Breast epithelium (tissue), 4 donors: ENCODE measurements at places on chromosomes 11 and 22. TPM values are rescaled to one million over a fixed set of nuclear protein-coding genes. Genes with fewer than 3 reads are reported as not detected.

GRCh38 chr22:37806409-37807333 is 1.1 kb upstream of the GCAT start:
- H3K4me3 ChIP-seq, result peak overlapping the region; percentile 69
- H3K27ac ChIP-seq, result peak overlapping the region; percentile 98
- H3K27me3 ChIP-seq, result no peaks in the 10 kb centered on the region

- no peak overlapping the region for H3K4me3 ChIP-seq
- no peak overlapping the region for H3K27ac ChIP-seq
- no peaks in the 10 kb centered on the region for H3K36me3 ChIP-seq
Measured at GRCh38 chr11:1470681-1471611, 15.6 kb downstream of the MOB2 start.

The CD3D gene
- 3.5 TPM for total RNA-seq

DNA sequence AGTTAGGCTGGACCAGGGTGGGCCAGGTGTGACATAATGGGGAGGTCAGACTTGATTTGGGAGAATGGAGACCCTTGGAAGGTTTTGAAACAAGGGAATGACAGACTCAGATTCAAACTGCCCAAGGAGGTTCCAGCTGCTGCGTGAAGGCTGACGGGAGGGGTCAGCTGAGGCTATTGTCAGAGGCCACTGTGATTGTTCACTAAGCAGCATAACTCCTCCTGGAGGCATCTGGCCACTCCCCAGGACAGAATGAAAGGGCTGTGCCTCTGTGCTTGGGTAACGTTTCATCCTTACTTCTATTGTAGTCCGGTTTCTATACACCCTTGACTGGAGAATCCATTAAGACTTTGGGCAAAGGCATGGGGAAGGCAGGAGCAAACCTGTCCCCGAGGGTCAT is 126.6 kb downstream of the DSCAML1 start:
- H3K27ac ChIP-seq, result no peak overlapping the region
- DNase-seq, result no peak
- no peaks in the 10 kb centered on the region for H3K4me1 ChIP-seq
- H3K4me3 ChIP-seq, result no peak overlapping the region

The KDM4E gene
- total RNA-seq, result not detected
